ENCODE measurements at places on chromosomes 6 and 20.

DNA sequence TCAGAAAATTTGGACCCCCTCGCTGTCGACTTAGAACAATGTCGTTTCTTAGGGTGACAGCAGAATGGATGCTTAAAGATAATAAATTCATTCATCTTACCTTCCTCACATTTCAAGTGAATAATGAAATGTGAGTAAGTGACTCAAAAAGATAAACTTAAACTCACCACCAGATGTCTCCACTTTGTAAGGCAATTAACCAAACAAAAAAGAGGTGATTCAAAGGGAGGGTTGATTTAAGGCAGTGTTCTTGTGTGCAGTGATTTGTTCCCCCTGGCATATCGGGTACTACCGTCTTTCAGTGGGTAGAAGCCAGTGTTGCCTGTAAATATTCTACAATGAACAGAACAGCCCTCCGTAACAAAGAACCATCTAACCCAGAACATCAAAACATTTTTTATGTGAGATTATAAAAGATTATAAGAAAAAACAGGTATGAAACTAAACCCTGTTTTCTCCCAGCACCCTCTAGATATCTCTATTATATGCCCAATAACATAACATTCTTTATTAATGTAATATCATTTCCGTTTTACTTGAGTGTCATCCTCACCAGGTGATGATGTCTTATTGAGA lies 589.7 kb downstream of the CBLN4 start:
- DNase-seq, result no peak

DNA sequence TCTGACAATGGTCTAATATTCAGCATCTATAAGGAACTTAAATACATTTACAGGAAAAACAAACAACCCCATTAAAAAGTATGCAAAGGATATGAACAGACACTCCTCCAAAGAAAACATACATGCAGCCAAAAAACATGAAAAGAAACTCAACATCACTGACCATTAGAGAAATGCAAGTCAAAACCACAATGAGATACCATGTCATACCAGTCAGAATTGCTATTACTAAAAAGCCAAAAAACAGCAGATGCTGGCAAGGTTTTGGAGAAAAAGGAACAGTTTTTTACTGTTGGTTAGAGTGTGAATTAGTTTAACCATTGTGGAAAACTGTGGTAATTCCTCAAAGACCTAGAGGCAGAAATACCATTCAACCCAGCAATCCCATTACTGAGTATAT lies 339.0 kb upstream of the ADGRB3 start:
- DNase-seq, result no peak

DNA sequence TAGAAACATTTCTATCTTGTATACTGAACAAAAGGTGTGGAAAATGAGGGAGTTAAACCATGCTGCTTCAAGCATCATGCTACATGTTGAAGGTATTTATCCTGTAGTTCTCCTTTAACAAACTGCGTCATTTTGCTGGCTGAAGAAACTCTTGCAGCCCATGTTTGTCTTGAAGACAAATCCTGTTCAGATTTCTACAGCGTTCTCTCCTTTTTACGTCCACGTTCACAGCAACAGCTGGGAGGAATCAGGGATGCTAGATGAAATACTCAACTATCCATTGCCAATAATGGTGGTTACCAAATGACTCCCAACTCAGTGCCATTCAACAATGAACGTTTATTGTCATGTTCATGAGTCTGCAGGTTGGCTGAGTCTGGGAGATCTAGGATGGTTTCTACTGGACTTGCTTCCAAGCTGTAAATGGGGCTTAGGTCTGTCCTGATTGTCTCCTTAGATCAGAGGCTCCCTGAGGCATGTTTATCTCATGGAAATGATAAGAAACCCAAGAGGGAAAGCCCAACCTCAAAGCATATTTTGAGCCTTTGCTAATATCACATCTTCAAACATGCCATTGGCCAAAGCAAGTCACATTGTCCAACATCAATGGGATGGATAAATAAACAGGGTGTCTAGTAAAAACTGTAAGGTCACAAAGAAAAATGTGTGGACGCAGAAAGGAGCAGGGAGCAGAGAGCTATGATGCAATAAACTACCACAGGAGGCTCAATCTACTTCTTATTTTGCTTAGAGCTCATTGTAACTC lies 2.7 kb upstream of the PLCB1 start:
- no peak for DNase-seq

- no peak for DNase-seq
These were observed 83.3 kb downstream of the FUT9 start for GRCh38 chr6:96099069-96099468.

- DNase-seq, result no peak
These were observed 20.4 kb downstream of the SIRPD start for GRCh38 chr20:1536893-1537730.

DNA sequence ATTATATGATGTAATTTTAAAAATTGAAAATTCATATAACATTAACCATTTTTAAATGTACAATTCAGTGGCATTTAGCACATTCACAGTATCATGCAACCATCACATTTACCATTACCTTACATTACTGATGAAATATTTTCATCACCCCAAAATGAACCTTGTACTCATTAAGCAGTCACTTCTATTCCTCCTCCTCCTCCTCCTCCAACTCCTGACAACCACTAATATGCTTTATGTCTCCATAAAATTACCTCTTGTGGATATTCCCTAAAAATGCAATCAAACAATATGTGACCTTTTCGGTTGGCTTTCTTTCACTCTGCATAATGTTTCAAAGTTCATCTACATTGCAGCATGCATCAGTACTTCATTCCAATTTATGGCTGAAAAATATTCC lies 45.2 kb downstream of the ZHX3 start:
- DNase-seq, result no peak

- DNase-seq, result no peak
These were observed 32.9 kb downstream of the FLRT3 start for GRCh38 chr20:14304472-14304871.

DNA sequence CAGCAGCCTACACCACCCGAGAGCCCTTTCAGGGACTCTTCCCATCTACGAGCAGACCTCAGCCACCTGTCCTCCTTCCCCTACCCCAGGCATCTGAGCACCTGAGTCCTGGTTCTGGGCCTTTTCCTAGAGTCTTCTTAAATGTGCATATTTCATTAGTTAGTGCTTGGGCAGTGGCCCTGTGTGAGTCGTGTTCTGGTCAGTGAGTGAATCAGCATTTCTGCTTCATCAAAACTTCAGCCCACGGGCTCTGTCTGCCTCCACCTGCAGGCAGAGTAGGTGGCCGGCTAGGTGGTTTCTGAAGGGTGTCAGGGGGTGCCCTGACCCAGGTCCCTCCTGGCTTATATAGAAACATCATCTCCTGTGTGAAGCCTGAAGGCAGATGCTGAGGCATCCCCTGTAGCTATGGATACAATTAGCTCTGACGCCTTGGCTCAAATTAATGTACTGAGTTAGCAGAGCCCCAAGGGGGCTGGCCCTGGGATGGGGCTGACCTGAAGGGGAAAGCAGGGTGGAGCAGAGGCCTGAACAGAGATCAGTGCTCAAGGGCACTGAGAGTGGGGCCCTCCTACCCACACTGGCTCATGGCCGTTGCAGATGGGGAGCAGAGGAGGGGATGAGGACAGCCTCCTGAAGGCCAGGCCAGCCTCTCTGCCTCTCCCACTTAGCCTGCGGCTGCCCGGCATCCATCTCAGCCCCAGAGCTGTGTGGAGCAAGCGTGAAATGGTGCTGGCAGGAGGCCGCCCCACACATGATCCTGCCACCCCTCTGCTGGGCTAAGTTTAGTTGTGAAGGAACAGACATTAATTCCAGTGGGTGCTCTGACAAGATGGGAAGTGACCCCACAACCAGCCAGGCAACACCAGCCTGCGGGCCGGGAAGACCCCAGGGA lies 13.6 kb downstream of the IP6K3 start:
- DNase-seq, result no peak

GRCh38 chr6:127514773-127515227 lies 4.3 kb downstream of the MTCL3 start:
- no peak for DNase-seq

DNA sequence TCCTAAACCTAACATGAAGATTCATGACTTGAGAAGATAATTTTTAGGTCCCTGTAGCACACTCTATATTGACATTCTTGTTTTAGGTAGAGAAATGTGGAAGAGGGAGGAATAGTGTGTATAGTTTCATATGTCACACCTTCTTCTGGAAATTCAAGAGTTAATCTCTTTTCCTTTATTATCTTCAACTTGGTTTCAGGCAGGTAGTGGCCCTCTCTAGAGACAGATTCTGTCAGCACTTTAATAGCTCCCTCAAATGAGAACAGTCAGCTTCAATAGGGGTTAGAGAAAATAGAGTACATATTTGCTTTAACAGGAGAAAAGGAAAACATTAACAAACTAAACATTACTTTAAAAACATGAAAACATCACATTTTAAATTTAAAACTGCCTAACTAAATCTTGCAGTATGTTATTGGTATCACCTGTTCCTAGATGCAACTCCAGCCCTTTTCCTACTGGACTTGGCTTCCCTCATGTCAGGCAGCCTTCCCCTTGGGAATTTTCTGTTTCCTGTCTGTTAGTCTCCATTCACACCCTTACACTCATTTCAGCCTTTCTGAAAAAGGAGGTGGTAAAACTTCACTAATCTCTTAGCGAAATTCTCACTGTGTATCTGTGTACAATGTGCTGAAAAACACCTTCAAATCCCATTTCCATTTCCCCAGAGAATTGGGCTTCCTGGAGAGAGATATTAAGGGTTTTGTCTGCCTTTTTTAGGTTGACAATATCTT lies 192.3 kb upstream of the RNF217 start:
- no peak for DNase-seq

DNA sequence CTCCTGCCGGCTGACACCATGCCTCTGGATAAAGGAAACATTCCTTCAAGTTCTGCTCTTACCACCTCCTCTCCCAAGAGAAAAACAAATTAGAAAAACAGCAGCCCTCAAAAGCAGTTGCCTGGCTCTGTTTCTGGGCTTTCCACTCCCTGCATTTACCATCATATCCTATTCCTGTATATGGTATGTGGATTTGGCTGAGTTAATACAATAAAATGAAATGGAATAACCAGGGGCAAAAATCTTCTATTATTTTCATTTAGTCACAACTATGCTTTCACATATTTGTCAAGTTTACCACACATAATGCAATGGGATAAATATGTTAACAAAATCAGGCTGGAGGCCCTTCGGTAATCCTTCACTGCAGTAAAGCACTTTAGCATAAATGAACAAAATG lies 34.3 kb downstream of the COL12A1 start:
- DNase-seq, result no peak

DNA sequence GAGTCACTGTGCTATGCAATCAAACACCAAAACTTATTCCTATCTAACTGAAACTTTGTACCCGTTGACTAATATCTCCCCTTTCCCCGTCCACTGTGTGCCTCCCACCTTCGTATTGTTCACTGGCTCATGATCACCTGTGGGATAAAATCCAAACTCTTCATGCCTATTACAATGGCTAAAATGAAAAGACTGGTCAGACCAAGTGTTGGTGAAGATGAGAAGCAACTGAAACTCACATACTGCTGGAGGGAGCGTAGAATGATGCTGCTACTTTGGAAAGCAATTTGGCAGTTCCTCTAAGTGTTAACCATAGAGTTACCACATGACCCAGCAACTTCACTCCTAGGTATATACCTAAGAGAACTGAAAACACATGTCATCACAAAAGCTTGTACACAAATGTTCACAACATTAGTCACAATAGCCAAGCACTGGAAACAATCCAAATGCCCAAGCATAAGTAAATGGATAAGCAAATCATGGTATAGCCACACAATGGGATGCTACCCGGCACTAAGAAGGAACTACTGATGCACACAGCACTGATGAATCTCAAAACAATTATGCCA lies 13.1 kb downstream of the RPS10 start:
- DNase-seq, result no peak

DNA sequence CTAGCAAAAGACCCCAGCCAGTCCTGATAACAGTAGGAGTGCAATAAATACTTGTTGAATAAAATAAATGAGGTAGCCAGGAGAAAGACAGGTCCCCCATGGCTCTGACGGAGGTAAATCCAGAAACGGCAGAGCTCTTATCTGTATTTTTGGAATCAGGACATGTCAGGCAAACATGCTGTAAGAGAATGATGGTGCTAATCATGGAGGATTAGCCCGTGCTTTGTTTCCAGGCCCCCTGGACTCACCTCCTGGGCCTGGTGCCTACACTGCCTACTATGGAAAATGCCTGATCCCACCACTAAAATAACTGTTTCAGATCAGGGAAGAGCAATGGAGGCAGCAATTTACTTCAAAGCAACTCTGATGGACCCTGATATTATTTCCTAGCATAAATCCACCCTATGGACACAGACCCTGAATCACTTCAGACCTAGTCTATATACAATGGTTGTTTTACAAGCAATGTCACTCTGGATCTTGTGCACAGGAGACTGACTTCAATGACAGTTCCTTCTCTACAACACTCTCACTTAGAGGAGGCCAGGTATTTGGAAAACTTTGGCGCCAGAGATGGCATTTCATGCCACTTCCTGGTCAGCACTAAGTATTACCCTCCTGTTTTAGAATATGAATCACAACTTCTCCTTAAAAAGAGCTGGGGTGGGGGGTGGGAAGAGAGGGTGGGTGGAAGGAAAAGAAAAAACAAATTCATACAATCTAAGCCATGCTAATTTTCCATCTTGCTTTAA lies 6.4 kb downstream of the MRPL14 start:
- DNase-seq, result no peak

DNA sequence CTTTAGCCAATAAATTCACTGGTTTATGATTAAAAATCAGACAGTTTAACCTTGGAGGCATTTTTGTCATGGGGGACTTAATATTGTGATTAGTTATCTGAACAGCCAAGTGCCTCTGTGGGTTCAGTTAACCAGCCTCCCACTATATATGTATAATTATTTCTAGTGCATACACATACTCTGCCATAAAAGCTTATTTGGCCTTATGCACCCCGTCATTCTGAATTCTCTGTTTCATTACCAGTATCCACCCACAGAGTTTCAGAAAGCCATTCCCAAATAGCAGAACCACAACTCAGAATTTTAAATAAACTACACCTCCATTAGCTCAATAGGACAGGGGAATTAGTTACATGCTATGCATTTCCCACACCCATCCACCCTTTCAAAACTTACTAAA lies 279.7 kb downstream of the ZFAND3 start:
- no peak for DNase-seq

- no peak for DNase-seq
These were observed 2.5 kb downstream of the ZDHHC14 start for GRCh38 chr6:157383471-157383870.

DNA sequence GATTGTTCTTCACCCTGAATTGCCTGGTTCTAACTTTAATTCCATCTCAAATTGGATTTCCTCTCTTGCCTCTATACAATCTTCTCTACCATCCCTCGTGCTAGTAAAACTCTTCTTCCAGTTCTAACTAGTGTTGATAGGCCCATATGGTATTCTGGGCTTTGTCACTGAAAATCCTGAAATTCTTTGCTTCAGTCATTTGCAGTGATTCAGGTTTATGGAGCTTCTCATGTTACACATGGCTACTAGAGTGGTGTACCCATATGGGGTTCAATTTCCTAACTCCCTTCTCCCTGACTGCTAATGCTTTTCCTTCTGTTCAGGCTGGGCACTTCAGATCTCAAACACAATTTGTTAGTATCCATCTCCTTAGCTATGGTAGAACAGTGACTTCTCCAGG lies 956.6 kb downstream of the KIF16B start:
- DNase-seq, result no peak
